ENCODE measurements at places on chromosomes 12 and 14.

DNA sequence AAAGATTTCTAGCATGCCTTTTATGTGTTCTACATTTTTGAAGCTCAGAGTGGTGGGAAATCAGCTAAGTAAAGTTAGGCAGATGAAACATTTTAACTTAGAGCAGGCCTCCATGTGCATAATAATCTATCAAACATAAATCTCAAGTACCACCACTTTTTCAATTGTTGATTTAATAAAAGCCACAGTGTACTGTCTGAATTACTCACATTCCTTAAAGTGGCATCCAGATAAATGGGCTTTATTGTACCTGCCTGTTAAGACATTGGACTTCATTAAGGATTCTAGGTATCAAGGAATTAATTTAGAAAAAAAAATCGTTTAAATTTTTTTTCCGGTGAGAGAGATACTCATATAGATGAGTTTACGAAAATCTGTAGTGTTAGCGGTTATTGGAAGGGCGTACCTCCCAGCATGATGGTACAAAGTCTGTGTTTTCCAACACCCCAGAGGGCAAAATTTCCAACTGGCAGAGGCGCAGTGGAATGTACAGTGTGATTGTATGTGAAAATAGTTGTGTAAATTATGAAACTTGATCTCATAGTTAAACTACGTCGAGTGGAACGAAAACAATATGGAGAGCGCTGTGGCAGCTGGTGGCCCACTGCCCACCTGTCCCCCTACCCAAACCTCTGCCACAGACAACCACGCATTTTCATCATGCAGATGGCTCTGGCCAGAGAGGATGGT lies 25.0 kb downstream of the ELK3 start:
- DNase-seq, result no peak

GRCh38 chr12:128790221-128790620 lies 33.5 kb downstream of the SLC15A4 start:
- DNase-seq, result no peak

DNA sequence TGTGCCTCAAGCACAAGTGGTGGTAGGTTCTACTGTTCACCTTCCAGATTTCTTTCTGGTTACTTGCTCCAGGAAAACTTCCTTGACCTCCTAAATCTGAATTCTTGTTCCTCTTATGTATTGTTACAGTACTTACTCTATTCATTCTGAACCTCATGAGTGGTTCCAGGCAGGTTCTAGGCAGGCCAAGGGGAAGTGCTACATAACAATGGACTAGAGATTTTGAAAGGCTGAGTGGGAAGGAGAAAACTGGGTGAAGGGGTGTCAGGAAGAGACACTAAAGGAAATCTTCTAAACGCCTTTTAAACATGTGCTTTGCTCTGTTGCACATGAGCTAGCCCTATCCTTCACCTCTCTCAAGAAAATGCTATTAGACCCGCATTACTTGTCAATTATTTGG lies 1.6 kb downstream of the YARS2 start:
- DNase-seq, result no peak

DNA sequence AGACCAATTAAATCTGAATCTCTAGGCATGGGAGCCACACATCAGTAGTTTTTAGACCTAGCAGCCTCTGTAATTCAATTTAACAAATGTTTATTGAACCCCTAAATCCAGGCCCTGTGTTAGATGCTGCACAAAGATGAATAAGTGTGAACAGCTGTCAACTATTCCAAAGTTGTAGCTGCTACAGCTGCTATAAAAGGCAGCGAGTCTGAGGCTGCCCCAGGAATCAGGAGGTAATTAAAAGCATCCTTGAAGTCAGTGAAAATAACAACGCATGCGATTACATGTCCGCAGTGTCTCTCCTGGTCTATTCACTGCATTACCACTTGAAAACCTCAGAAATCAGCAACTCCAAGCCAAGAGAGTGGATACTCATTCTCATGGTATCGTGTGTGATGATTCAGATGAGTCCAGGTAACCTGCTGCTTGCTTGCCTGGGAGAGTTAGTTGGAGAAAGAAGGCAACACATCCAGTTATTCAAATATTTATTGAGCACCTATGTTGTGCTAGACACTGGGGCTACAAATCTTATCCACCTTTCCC lies 34.9 kb upstream of the DDHD1 start:
- no peak for DNase-seq

DNA sequence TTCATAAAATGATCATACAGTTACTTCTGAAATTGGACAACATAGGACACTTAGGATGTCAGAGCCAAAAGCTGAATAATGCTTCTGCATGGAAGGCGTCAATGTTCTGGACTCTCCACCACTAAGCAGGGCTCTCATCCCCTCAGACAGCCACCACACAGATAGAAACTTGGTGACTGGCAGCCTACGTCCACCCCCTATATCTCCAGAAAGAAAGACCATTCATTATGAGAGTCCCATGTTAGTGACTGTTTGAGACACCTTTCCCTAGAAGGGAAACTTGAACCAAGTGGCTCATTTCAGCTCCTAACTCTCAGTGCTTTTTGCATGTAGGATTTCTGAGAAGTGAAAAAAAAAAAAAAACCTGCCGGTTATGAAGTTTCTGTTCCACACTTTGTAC lies 251.0 kb upstream of the FKBP4 start:
- DNase-seq, result no peak

- no peak for DNase-seq
Measured at GRCh38 chr12:125105600-125105999, 40.4 kb downstream of the AACS start.

DNA sequence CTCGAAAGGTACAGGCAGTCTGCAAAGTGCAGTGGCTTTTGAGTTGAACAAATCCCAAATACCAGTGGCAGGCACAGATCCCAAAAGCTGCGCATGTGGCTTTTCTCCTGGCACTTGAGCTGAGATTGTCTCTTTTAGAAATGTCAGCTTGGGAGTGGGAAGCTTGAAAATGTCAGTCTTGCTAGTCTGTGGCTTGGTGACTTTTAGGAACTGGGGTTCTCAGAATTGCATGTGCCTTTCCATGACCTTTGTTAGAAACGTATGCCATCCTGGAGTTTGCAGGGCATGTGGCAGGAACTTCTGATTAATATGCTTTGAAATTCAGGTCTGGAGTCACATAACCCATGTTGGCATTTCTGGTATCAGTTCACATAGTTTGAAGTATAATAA lies 182.1 kb downstream of the CHST11 start:
- no peak for DNase-seq

- no peak for DNase-seq
Measured at GRCh38 chr12:129549656-129550055, 354.2 kb downstream of the TMEM132D start.

GRCh38 chr12:32084017-32084688 lies 22.5 kb upstream of the BICD1 start:
- no peak for DNase-seq

- DNase-seq, result no peak
Measured at GRCh38 chr12:8590842-8591545, 21.7 kb downstream of the AICDA start.

DNA sequence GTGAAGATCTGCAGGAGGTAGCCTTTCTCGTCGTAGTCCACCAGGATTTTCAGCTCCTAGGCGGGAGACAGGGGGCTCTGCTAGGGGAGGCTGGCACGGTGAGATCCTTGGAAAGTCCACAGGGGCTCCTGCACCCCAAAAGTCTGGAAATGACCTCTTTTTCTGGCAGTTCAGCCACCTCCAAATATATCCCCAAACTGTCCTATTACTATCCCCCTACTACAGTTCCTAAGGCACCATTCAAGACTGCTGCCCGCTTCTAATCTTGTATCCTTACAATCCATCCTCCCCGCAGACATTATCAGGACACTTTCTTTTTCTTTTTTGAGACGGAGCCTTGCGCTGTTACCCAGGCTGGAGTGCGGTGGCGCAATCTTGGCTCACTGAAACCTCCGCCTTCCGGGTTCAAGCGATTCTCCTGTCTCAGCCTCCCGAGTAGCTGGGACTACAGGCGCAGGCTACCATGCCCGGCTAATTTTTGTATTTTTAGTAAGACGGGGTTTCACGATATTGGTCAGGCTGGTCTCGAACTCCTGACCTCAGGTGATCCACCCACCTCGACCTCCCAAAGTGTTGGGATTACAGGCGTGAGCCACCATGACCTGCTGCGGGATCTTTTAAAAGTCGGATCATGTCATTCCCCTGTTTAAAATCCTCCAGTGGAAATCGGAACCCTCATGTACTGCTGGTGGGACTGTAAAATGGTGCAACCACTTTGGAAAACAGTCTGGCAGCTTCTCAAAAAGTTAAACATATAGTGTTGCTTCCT lies 18.5 kb downstream of the HPD start:
- DNase-seq, result no peak

GRCh38 chr12:2539938-2540337 lies 254.8 kb upstream of the FKBP4 start:
- DNase-seq, result no peak

GRCh38 chr12:114479831-114480230 lies 73.9 kb upstream of the TBX5 start:
- DNase-seq, result no peak

DNA sequence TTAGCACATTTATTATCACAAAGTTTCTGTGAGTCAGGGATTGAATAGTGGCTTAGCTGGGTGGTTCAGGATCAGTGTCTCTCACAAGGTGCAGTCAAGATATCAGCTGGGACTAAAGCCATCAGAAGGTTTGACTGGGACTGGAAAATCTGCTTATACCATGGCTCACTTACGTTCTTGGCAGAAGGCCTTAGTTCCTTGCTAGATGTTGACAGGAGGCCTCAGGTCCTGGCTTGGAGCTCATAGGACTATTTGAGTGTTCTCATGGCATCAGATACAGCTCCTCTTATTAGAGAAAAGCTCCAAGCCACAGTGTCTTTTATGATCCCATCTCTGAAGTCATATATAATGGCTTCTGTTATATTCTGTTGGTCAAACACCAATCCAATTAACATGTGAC lies 127.3 kb downstream of the SLC6A15 start:
- DNase-seq, result no peak

DNA sequence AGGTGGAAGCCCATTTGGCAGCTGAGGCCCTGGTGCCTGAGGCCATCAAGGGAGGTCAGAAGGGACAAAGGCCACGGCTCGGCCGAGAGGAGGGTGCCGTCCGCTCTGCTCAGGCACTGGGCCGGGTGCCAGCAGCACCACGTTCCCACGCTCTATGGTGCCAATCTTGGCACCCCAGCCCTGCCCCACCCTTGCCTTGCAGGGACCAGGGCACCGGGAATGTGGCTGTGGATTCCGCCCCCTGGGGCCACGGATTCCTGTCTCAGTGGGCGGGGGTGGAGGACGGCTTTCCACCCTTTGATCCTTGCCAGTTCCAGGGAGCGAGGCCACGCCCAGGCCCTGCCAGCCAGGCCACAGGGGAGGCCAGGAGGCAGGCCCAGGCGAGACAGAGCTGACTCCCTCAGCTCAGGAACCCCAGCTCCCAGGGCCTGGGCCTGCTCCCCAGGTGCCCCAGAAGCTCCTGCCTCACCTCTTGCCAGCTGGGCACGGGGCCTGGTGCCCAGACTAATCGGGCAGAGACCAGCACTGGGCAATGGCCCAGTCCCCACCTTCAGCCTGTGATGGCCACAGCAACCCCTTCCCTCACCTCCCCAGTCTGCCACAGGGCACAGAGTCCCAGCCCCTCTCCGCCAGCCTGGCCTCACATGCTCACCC lies 26.4 kb upstream of the GPR132 start:
- peak; percentile 64 for DNase-seq

DNA sequence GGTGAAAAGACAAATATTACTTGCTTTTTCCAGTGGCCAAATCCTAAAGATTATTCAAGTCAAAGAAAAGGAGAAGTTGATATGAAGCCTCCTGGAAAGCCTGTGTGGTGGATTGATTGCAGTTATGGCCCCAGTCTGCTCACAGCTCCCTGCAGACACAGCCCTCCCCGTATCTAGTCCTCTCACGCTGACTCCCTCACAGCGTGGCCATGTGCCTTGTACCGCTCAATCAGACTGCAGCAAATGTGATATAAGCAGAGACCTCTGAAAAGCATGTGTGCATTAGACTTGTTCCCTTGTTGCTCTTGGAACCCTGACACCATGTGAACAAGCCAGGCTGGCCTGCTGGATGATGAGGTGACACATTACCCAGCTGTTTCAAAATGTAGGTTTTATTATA lies 398.0 kb upstream of the GARIN6 start:
- DNase-seq, result no peak

DNA sequence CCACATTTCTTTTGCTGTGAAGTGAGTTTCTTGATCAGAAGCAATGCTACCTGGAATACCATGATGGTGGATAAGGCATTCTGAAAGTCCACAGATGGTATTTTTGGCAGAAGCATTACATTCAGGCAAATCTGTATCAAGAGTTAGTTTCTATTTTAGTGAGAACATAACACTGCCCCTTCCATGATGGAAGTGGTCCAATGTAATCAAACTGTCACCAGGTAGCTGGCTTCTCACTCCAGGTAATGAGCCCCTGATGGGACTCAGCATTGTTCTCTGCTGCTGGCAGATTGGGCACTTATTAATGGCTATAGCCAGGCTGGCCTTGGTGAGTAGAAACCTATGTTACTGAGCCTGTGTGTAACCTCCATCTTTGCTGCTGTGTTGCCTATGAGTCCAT lies 80.7 kb downstream of the KCNA5 start:
- DNase-seq, result no peak

DNA sequence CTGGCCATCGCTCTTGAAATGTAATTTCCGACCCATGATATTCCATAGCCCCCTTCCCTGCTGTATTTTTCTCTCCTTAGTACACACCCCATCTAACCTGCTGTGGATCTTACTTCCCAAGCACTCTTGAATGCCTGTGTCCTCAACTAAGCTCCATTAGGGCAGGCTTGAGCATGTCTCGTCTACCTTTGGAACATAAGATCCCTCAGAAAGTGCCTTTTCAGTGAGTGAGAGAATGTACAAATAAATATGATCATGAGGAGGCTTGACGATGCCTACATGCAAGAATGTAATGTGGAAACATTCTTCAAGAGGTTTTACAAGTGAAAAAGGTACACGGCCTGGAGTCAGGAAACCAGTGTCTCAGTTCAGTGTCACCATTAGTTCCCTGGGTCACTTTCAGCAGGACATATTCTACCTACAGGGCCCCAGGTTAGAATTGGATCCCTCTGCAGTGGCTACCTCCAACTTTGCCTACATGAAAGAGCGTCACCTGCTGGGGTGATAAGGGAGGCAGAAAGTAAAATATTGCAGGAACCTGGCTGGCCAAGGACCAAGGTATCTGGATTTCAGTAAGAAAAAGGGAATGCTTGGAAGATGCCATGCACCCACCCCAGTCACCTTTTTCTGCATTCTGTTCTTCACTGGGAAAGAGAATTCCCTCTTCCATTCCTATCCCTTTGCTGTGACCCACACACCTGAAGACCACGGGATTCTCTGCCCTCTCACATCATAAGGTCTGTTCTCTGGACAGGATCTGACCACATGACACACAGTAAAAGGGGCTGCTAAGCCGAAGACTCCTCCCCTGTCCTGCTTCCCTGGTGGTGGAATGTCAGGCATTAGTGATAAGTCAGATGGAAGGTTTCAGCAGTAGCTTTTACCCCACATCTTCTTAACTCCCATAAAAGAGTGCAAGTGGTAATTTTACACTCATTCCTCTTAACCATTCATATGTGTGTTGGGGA lies 24.6 kb upstream of the SERPINA1 start:
- DNase-seq, result no peak

GRCh38 chr12:11812586-11813437 lies 163.3 kb downstream of the ETV6 start:
- DNase-seq, result no peak

All from HS-27A (cell line).